ENCODE measurements at places on chromosomes 7 and 10. TPM values are rescaled to one million over a fixed set of nuclear protein-coding genes. Genes with fewer than 3 reads are reported as not detected.
A peak's percentile ranks its signal among the peaks of the same experiment; 100 is the strongest.

The IDI1 gene
- 62.1 TPM for total RNA-seq

The STK32C gene
- total RNA-seq, result 1.3 TPM

The ZNF789 gene
- 5.6 TPM for total RNA-seq

The LMTK2 gene
- total RNA-seq, result 34.0 TPM

The ZNF282 gene
- total RNA-seq, result 28.6 TPM

The CNNM1 gene
- 4.4 TPM for total RNA-seq

The OR2AE1 gene
- not detected for total RNA-seq

- no peak for DNase-seq
Observed at GRCh38 chr10:132453470-132453861, 56.5 kb downstream of the PWWP2B start.

- DNase-seq, result no peak
Observed at GRCh38 chr10:76190634-76191270, 759.3 kb downstream of the LRMDA start.

- peak; percentile 96 for DNase-seq
Observed at GRCh38 chr7:25950488-25951413, 201.2 kb upstream of the NFE2L3 start.

DNA sequence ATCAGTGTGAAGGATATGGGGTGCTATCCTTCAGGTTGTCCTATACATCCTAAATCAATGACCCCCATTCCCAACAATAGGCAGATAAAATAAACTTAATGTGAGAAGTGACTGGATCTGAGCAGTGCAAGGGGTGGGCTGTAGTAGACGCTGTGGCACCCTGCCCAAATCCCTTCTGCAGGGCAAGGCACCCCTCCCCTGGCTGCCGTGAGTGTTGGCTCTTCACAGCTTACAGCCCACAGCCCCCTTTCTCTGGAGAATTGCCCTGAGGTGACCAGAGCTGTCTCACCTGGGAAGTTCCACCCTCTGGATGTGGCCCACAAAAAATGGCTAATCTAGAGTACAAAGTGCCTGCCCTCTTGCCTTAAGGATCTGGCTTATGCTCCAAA is 25.8 kb upstream of the PPIF start:
- no peak for DNase-seq

DNA sequence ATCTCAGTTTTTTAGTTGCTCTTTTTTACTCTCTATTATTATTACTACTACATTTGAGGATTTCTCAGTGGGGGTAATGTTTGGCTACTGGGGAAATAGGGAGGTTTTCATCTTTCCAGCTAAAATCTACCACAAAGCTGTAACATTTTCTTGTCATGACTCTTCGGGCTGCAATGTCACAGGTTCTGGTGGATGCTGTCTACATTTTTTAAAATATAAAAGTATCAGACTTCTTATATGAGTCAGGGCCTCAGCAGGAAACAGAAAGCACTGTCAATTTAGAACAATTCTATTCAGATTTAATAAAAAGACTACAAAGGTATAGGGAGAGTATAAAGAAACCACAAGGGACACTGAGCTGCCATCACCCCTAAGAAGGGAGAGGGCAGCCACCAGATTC is 61.6 kb downstream of the DNAJC12 start:
- no peak for DNase-seq

- DNase-seq, result no peak
Observed at GRCh38 chr7:49308787-49309186, 384.4 kb downstream of the CDC14C start.

DNA sequence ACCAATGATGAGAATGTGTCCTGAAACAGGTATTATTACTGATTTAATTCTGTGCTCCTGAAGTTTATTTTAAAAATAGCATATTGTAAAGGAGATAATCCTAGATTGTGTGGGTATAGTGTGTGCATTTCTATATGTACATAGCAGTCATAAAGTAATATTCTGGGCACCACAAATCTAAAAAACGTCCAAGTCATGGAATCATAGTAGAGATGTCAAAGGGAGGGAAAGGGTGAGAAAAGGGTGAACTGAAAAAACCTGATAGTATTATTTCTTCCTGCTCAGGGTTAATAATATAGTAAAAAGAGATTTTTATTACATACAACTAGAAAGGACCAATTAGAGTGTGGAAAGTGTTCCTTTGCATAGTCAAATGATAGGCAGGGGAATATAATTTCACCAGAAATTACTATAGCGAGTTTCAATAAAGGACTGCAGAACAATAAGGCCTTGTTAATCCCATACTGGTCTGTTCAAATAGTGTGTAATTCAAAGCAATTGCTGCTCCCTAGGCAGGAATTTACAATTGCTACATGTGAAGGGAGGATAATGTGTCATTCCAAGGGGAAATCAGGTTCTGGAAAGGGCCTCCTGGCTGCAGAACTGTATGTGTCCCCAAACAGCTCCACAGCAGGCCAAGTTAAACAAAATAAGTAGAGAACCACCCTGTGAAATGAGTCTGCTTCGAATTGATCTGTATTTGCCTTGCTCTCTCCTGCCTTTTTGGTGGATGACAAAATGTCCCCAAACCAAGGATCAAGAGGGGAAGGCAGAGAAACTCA is 42.5 kb upstream of the KMT2E start:
- no peak for DNase-seq

DNA sequence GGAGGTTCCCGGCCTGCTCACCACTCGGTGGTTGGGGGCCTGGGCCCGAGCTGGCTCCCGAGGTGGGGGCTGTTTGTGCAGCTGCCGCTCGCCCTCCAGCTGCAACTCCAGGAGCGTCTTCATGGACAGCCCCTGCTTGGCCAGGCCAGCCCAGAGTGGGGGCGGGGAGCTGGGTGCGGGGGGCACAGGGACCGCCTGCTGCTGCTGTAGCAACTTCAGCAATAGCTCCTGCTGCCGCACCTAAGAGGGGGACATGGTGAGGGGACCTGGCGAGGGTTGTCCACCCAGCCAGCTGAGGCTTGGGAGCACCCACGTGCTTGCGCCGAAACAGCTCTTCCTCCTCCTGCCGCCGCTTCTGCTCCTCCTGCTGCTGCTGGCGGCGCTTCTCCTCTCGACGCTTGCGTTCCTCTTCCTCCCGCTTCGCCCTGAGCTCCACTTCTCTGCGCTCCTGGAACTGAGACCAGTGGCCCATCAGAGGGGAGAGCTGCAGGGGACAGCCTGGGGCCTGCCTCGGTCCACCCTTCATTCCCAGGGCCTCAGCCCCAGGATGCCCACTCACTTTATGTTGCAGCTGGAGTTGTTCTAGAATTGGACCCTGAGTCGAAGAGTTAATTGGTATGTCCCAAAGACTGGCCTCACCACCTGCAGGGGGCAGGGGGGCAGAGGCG is 9.6 kb downstream of the GNB2 start:
- no peak for DNase-seq

- DNase-seq, result no peak
Observed at GRCh38 chr7:517774-518629, 1.6 kb downstream of the PDGFA start.

DNA sequence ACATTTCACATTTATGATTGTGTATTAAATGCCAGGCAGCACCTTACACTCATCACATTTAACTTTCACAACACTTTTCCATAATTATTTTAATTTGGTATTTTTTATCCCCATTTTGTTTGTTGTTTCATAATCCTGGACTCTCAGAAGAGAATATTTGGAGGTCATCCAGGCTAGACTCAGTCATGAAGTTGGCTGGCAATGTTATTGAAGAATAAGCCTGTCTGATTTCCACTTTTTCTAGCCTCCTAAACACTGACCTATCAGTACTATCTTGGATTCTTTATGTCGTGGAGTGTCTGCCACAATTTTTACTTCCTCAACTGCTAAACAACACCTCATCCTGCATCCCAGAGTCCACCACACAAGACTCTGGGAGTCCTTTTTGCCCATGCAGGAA is 372.3 kb upstream of the NRP1 start:
- DNase-seq, result no peak

DNA sequence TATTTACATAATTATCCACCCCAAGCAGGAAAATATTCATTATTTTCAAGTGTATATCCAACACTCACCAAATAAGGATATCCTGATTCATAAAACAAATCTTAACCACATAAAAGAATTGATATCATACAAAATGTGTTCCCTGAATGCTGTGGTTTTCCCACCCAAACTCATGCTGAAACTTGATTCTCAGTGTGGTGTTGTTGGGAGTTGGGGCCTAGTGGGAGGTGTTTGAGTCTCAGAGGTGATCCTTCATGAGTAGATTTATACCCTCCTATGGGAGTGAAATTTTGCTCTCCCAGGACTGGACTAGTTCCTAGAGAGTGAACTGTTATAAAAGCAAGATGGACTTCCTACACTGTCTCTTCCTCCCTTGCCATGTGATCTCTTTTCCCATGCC is 1028.3 kb downstream of the SORCS1 start:
- no peak for DNase-seq

DNA sequence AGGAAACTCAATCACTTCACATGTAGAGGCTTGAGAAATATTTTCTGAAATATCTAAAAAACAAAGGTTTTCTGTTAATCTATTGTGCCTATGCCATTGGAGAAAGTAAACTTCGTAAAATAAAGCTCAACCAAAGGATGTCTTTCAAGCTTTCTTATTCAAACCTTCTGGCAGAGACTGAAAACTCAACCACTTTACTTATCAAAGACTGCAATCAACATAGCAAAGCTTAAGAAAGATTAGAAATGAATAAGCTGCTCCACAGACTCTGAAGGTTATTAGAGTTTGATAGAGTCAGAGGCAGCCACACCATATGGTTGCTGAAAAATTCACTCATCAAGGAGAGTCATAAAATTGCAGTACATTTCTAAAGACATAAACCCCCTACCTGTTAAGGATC is 245.8 kb upstream of the MEOX2 start:
- no peak for DNase-seq

GRCh38 chr10:47331491-47331890 is 9.2 kb downstream of the GDF2 start:
- DNase-seq, result peak; percentile 28

- DNase-seq, result no peak
Observed at GRCh38 chr10:31261511-31262311, 57.3 kb upstream of the ZEB1 start.

DNA sequence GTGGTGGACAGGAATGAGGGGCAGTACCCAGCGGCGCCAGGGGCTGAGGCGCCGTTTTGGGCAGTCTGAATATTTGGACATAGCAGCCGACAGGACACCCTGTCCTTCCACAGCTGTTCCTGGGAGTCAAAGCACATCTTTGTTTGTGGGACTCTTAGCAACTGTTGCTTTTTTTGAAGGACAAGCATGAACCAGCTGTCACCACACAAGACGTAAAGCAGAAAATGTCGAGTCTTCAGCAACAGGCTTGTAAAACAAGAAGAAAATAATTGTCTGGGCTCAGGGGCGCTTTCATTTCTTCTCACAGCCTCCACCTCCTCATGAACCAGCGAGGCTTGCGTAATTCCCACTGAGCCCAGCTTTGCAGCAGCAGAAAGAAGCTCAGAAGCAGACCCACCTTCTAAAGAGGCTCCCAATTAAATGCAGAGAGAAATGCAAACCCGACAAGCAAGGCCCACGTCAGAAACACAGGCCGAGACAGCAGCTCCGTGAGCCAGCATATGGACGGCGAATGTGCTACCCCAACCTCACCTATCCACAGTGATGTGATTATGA is 68.9 kb upstream of the DNAAF5 start:
- no peak for DNase-seq

DNA sequence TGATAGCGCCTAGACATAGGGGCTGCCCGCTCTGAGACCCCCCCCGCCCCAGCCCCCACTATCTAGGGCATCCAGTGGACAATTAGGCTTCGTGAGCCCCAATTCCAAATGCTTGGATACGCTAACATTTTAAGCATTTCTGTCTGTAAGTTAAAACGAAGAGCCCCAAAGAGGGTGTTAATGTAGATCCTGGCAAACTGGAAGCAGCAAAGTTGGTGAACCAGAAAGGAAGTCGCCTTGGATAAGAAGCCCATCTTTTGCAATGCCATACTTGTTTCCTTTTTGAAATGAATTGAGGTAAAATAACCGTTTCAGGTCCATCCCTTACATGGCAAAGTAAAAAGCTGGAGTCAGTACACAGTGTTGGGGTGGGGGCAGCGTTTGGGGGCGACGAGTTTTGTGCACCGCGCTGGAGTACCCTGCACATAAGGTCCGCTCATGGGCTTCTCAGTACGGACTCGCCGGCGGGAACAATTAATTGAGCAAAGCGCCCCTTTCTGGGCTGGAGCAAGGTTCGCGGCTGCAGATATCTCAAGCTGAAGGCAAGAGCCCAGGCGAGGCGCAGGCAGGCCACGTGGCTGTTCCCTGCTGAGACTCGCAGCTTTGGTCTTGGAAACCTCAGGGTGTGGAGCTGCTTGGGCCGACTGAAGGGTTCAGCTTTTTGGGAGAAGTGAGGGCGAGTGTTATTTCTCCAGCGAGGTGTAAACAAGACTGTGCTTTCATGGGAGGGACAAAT is 1.4 kb upstream of the TWIST1 start:
- no peak for DNase-seq

DNA sequence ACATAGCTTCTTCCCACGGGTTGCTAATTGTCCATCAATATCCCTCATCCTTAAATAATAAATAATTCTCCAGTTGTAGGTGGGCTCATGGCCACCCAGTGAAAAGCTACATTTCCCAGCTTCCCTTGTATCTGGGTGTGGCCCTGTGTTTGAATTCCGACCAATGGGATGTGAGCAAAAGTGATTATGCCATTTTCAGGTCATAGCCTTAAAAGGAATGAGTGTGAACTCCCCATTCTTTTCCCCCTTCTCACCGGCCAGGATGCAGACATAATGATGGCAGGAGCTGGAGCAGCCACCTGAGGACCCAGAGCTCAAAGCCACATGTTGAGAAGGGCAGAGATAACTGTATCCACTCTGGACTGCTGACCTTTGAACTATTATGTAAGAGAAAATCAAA is 30.3 kb upstream of the CALU start:
- DNase-seq, result no peak

GRCh38 chr7:24797270-24797669 is 40.0 kb upstream of the GSDME start:
- DNase-seq, result no peak

DNA sequence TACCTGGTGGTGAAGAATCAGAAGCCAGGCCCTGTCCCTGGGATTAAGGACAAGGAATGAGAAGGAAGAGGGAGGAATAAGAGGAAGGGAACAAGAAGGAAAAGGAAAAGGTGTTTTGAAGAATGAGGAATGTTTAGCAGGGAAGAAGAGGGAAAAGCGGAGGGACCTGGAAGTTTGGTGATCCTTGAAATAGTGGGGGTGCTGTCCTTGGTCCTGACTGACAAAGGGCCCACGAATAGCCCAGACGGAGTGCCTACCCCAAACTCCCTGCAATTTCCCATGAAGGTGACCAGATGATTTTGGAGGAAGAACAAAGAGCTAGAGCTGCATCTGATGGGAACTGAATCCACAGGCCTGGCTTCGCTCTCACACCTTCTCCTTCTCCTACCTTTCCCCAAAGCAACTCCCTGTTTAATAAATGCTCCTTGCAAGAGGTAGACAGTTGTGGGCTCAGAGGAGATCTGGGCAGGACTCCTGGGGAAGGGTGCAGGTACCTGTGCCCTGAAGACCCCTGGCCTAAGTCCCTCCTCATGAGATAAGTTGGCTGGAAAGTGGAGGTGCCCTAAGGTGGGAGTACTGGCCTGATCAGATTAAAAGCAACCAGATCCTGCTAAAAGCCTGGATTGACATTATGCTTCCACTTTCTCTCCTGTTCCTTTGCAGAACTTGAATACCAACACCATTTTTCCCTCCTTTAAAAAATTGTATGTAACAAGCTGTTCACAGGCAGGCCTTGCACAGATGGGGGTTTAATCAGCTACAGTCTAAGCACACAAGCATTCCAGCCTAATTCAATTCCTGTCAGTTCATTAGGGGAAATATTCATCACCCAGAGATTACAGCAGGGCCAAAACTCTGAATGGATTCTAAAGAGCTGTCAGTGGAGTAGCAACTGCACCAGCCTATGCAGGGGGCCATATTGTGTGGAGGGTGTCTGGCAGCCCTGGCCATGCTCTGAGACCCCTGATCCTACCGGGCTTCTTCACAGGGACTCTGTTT is 19.4 kb downstream of the KAZALD1 start:
- DNase-seq, result no peak

GRCh38 chr7:74395745-74396311 is 57.9 kb upstream of the GTF2IRD1 start:
- DNase-seq, result no peak

All from suprapubic skin (tissue), 4 donors.